Gastroesophageal sphincter (tissue), 4 donors: ENCODE measurements at places on chromosomes 3 and 15.

- ATAC-seq = no peak
Measured at GRCh38 chr3:46900007-46900292, 22.4 kb downstream of the PTH1R start.

DNA sequence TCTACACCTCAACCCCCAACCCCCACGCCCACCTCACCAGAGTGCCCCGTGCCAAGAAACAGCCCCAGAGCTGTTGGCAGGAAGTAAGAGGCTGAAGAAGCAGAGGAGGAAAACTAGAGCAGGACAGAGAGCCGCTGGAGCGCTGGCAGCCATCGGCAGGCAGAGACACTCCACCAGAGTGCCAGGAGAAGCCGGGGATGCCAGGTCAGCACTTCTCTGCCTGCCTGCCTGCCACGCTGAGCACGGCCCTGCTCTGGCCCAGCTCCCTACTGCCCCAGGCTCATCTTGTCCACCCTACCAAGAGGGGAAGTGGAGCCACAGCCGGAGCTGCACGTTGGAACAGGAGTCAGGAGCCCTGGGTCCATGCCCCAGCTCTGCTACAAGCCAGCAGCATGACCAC lies 29.7 kb downstream of the CACNA2D2 start:
- ATAC-seq = no peak

DNA sequence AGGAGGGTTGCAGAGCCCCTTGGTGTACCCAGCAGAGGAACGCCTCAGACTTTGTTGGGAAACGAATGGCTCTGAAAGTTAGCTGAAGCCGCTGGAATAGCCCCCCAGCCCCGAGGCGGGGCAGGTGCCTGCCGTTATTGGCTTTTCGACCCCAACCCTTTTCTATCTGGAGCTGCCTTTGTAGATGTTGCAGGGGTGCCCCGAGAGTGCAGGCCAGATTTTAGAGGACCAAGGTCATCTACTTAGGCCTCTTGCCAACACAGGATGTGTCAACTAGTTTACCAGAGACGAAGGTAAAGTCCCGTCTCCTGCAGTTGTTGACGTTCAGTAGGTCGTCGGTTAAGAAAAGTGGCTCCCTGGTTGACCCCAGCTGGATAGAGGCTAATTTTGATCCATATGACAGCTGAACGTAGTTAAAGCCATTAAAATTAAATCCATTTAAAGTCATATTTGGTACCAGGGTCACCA lies 579 bp upstream of the UBE3A start:
- no peak for ATAC-seq

GRCh38 chr3:143840636-143841035 lies 7.6 kb downstream of the SLC9A9 start:
- no peak for ATAC-seq

- peak; percentile 43 for ATAC-seq
Measured at GRCh38 chr15:52483707-52484106, 45.0 kb downstream of the MYO5A start.

- no peak for ATAC-seq
Measured at GRCh38 chr3:100088735-100089368, 25.4 kb downstream of the FILIP1L start.

DNA sequence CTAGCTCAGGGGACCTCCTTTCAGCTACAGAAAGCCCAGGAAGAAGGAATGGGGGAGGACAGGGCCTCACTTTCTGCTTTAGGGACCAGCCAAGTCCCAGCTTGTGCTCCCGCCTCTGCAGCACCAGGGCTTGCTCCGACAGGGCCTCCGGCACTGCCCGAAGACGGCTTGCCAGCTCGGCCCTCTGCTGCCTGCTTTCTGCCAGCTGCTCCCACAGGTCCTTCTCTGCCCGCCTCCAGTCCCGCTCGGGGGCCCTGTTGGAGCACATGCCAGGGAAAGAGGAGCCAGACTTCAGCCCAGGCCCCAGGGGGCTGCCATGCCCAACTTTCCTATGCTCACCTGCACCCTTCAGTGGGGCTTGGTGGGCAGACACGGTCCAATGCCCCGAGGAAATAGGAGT lies 4.3 kb upstream of the CLK3 start:
- ATAC-seq = no peak

- ATAC-seq = no peak
Measured at GRCh38 chr3:24110051-24110450, 165.0 kb downstream of the NR1D2 start.
